Endothelial cell (in vitro differentiated cells): ENCODE measurements at places on chromosomes 5 and 9. TPM values are rescaled to one million over a fixed set of nuclear protein-coding genes. Genes with fewer than 3 reads are reported as not detected.

The FAM81B gene
- total RNA-seq = 1.2 TPM

DNA sequence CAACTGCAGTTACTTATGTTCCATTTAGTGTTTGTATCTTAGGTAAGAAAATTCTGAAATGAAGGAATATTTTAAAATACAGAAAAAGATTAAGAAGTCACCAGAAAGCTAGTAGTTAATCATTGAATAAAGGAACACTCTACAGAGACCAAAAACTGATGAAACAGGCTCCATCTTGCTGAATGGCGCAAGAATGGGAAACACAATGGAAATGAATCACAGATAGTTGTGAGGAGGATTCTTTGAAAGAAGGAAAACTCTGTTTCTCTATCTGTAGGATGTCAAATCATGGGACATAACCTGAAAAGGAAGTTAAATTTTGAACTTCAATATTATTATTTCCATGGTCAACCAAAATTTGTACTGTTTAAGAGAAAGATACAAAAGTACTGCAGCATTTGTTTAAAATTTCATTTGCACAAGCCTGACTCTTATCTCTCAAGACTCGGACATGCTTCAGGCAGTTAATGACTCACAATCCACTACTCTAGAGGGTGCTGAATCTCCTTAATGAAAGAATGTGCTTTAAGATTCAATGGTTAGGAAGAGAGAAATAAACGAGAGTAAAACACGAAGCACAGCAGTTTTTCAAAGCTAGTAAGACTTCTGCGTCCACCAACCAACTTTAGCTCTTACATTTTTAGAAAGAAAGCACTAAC is 1064.4 kb upstream of the DMAC1 start:
- DNase-seq = no peak

The SCGB3A2 gene
- 1.4 TPM for total RNA-seq

DNA sequence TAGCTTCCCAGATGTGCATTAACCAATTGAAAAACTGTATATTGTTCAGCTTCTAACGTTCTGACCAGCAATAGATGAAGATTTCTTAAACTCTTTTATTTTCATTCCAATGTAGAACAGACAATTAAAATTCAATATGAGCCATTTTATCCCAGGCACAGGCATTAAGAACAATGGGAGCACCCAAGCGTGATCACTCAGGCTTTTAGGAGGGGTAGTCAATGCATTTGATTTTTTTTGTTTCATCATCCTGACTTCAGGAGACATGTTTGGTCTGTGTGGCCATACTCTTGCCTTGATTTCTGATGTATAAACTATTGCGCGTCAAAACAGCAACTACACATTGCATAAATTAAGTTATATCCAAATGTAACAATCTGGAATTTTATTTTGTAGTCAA is 653.0 kb upstream of the RORB start:
- DNase-seq = no peak

- no peak for DNase-seq
Observed at GRCh38 chr5:91018200-91018599, 364.9 kb downstream of the ARRDC3 start.

DNA sequence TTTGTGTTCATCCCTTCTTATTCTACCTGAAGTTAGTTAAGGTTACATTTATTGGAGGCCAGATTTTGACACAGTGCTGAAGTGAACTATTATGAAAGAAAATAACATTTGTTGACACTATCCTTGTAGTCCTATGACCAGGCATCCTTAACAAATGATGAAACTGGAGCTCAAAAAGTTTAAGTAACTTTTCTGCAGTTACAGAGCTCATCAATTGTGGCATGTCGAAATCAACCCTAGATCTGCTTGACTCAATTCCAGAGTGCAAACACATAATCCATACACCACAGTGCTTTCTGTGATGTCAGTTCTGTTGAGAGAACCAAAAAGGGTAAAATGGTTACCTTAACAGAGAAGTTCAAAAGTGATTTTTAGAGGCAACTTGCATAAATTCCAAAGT is 28.6 kb downstream of the KCNN2 start:
- DNase-seq = no peak

DNA sequence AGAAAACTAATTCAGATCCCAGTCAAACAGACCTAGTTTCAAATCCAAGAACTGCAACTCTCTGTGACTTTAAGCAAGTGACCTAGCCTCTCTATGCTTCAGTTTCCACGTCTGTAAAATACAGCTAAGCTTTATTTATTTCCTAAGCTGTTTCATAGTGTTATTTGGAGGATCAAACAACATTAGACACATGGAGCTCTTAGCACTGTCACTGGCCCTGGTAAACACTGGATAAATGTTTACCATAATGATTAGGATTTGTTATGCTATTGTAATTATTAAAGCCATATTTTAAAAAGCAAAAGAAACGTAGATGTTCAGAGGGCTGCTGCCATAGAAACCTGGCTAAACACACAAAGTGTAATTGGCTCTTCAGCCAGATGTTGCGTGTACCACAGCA is 26.6 kb upstream of the C5orf58 start:
- DNase-seq = no peak

The WASHC1 gene
- total RNA-seq = 21.7 TPM
